RKO (cell line): ENCODE measurements at places on chromosomes 16 and 17.

GRCh38 chr17:75439287-75439686, 17.1 kb upstream of the TMEM94 start:
- DNase-seq = no peak

GRCh38 chr16:31354394-31355291, at the start of gene ITGAX:
TSS of gene ITGAX (plus strand) at chr16:31355176. CDS start at chr16:31355255, 79 bp downstream.
- DNase-seq = peak; percentile 91

- no peak for DNase-seq
Observed at GRCh38 chr17:29677824-29678223, 55.1 kb upstream of the CORO6 start.

- DNase-seq = no peak
Observed at GRCh38 chr17:5464717-5465507, 3.9 kb downstream of the DHX33 start.

DNA sequence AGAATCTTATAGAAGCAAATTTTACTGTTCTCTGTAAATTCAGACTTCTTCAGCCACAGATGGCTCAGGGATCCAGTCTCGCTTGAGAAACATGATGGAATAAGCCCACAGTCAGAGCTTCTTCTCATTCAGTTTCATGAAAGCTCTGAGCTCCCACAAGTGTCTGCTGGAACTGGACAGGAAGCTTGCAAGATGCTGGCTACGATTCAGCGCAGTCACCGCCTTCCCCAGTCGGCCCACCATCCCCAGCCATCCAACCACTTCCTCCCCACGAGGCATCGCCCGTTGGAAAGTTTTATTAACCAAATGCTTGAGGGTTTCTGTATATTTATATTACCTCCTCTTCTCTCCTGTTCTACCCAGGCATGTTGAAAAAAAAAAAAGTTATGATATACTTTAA, 171.7 kb downstream of the ZFHX3 start:
- no peak for DNase-seq

DNA sequence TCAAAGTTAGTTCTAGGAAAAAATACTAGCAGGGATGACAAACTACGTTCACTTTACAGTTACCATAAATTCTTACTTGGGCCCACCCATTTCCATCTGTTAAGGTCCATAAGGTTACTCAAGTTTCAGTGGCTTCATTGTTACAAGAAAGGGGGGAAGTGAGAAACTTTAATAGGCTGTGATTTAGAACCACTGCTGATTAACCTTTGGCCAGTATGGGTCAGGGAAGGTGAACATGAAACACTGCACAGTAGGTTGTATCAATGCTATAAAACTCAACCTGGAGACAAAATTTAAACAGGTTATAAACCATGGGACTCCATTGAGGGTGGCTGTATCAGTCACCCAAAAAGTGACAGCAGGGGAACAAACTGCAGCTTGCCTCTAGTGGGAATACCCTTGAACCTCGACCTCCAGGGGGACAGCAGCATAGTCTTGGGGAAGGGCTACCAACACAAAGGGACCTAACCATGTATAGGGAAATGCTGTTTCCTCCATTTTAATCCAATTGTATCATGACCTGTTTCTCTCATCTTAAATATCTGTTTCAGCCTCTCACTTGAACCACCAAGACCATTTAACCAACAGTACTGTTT, 10.4 kb downstream of the PTRH2 start:
- DNase-seq = no peak

DNA sequence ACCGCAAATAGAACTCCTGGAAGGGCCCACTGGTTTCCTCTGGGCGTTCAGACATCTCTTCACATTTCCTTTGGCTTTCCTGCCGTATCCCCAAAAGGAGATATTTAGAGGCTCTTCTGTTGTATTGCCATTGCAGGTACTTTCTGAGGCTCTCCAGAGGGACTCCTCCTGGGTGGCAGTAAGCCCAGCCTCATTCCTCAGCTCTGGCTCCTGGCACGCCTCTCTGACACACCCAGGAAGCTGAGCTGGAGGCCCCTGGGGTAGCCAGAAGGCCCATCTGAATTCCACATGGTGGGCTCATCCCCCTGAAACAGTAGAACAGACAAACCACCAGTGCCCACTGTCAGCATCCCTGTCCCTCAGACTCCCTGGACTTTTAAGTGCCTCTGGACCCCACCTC, 206.7 kb downstream of the PARN start:
- DNase-seq = no peak

DNA sequence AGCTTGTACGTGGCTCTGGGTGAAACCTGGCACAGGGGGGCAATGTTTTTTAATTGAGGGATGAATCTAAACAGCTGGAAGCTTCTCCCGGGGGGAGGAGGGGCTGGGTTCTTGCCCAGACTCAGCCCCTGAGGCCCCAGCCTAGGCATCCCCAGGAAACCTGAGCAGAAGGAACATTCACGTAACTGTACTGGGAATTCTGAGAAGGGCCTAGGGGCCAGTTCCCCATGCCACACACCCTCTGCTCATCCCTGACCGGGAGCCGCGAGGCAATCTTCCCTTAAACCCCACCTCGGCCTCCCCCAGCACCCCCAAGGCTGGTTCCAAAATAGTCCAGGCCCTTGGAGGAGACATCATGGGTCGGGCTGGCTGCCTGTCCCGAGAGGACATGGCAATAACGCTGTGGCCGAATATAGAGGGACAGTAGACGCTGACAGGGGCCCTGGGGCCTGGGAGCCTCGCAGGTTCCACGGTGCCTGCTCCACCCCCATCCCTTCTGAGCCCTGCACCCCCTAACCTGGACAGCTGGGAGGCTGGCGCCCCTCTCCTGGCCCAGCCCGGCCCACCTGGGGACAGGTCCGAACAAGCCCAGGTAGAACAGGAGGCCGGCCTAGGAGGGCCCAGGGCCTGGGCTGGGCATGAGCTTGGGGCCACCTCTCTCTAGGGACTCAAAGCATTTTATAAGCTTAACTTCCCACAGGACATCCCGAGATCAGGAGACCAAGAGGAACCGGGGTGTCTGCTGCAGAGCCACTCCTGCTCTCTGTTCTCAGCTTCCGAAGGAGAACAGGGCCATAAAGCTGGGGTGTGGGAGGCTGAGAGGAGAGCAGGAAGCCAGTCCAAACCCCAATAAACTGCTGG, 83.2 kb upstream of the TOB1 start:
- no peak for DNase-seq

GRCh38 chr16:67013233-67013822, 15.6 kb upstream of the CBFB start:
- no peak for DNase-seq

DNA sequence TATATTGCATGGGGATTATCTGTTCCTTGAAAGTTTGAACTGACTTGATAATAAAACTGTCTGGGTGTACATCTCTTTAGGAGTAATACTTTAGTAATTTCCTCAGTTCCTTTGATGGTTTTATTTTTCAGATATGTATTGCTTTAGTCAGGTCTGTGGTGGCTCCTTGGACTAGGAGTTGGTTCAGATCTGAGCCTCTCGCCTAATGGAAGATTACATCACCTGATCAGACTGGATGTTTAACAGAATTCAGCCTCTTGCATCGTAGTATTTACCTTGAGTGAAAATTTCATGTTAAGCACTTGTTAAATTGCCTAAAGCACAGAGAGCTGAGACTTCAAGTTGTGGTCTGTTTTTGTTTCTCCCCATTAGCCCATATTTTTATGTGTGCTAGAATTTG, 267.3 kb downstream of the MAP2K4 start:
- no peak for DNase-seq

GRCh38 chr16:74874123-74874522, 99.5 kb upstream of the FA2H start:
- DNase-seq = no peak

GRCh38 chr17:5523249-5523648, 36.9 kb downstream of the MIS12 start:
- no peak for DNase-seq
